Colonic mucosa (tissue), 4 donors: ENCODE measurements at places on chromosomes 6 and 20.

- no peak for DNase-seq
These were observed 153.6 kb upstream of the UST start for GRCh38 chr6:148593130-148593812.

DNA sequence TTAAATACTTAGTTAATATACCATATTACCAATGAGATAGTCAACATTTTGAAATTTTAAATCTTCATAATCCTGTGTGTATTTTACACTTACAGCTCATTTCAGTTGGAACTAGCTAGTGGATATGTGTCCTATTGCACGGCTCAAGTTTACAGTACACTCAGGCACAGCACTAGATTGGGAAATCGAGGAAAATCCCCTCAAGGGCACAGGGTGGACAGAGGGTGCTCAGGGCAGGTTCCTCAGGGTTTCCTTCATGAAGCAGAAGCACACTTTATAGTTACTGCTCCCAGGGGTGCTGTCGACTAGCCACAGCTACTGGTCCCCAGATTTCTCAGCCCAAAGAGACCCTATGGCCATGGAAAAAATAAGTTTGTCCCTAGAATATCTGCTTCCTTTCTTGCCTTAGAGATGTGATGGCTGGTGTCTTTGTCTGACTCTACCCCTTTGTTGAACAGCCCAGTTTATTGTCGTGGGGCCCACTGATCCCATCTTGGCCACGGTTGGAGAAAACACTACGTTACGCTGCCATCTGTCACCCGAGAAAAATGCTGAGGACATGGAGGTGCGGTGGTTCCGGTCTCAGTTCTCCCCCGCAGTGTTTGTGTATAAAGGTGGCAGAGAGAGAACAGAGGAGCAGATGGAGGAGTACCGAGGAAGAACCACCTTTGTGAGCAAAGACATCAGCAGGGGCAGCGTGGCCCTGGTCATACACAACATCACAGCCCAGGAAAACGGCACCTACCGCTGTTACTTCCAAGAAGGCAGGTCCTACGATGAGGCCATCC lies 1.5 kb downstream of the BTN2A1 start:
- no peak for DNase-seq

GRCh38 chr20:853406-853996 lies 20.0 kb downstream of the FAM110A start:
- DNase-seq: no peak

DNA sequence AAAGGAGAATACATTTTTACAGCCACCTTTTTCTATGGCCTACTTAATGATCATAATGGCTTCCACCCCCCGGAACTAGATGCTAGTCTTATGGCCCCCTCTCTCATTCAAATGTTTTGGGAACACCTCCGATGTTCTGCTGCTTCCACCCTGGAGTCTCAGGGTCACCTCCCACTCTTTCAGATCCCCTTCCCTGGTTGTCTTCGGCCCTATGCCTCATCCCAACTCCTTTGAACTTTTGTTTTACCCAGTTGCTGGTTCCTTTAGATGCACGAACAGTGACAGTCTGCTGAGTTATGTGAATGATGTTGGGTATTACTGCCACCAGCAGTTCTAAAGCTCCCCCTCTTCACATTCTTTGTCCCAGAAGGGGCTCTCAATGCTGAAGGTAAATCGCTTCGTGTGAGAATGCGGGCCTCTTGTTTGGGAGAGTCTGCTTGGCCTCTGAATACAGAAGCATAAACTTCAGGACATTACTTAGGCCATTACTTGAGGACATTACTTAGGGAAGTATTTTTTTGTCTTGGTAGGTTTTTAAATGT lies 309.1 kb downstream of the SOX4 start:
- no peak for DNase-seq

DNA sequence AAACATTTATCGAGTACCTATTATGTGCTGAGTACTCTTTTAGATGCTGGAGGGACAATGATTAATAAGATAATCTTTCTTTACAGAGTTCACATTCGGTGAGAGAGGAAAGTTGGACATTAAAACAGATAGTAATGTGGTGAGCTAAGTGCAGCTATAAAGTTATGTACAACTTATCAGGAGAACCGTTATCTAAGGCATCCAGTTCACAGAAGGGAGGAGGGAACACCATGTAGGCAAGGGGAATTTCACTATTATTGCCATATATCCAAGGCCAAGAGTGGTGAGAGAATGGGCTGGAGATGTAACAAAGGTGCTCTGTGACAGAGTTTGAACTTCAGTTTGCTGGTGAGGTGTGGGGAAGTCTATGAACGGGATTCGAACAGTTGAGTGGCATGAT lies 105.8 kb downstream of the CARMIL1 start:
- no peak for DNase-seq

GRCh38 chr6:2175825-2176224 lies 69.6 kb downstream of the GMDS start:
- no peak for DNase-seq

GRCh38 chr20:45887346-45887715 lies at the start of gene SPATA25:
Gene SPATA25, minus strand, starts transcription at chr20:45887622. Its CDS starts 32 bp downstream, at chr20:45887590.
- DNase-seq: no peak

DNA sequence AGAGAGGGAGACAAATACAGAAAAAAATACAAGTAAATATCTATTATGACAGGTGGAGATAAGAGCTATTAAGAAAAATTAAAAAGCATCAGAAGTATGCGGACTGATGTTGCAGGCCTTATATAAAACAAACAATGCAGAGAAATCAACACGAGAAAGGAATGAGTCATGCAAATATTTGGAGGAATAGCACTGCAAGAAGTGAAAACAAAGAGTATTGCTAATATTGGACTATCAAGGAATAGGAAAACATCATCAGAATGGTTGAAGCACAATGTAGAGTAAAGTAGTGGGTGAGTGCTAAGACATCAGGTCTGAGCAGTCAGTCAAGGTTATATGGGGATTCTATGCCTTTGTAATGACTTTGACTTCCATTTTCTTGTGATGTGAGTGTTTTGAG lies 657.5 kb upstream of the GJE1 start:
- no peak for DNase-seq

DNA sequence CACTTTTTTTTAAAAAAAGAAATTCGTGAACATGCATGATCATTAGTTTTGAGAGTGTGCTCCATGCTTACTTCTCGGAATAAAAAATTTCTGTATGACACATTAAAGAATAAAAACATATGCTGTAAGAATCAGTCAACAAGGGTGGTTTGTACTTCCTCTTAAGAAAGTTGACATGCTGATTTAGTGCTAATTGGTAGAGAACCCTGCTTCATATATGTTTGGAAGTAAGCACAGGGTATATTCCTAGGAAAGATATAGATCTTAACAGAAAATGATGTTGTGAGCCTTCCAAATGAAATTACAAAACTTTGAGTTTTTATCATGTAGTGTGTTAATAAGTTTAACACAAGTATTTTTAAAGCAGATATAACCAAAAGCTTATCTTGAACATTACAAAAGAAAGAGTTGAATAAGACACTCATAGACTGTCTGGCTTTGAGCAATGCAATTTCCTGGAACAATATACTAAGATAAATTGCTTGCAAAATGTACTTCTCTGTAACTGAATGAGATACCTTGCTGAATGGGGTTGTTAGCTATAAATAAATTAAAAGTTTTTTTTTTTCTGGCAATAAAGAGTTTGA lies 13.8 kb upstream of the VIP start:
- no peak for DNase-seq

DNA sequence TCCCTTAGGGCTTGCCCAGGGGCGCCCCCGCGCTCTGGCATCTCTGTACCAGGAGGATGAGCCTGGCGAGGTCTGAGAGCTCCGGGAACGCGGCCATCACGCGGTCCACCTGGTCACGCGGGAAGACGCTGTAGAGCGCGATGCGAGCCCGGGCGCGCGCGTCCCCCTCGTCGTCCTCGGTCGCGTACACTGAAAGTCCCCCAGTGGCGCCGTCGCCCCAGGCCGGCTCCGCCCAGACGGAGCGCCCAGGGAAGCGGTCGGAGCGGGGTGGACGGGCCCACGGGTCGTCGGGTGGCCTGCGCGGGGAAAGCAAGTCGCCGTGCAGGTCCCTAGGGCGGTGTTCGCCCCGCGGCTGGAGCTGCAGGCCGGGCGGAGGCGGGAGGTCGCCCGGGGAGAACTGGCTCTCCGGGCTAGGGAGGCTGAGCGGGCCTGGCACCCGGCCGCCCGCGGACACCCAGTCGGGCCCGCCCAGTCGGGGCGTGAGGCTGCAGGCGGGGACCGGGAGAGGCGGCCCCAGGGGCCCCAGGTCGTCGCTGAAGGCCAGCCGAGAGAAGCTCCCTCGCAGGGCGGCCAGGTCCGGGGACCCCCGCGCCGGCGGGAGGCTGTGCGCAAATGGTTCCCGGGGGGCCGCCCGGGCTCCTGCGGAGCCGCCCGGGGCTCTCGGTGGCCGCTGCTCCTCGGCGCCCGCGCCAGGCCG lies 34.0 kb downstream of the ZC3H12D start:
- peak; percentile 57 for DNase-seq

- no peak for DNase-seq
These were observed 1.9 kb downstream of the ABRACL start for GRCh38 chr6:139030228-139030963.

GRCh38 chr6:84447651-84448050 lies 220.2 kb upstream of the CEP162 start:
- no peak for DNase-seq

DNA sequence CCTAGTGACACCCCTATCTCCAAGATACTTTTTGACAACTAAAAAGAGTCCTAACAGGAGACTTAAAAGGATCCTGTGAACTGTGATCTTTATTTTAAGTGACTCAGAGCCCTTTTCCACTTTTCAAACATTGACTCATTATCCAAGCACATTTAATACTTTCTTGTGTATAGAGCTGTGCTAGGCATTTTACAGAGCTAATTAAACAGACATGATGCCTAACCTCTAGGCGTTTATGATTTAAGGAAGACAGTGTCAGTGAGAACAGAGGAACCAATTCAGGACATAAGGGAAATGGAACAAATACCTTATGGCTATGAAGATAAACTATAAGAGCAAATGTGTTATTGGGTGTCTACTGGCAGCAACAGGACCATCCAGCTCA lies 282.6 kb downstream of the TPBG start:
- no peak for DNase-seq

- no peak for DNase-seq
These were observed 144.8 kb downstream of the TTLL2 start for GRCh38 chr6:167469672-167470071.

DNA sequence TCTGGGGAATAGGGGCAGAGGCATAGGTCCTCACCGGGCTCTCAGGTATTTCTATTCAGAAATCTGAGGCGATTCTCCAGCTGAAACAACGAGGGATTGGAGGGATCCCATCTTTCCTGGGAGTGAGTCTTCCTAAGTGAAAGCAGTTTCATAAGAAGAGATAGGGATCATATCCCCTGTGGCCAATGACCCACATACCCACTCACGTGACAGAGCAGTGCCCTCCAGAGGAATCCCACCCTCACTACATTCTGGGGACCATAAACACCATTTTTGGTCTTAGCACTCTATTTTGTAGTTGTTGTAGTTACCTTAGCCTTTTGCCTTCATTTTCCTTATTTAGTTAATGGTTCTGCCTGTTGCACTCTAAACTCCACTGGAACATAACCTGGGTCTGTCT lies 121.1 kb downstream of the GPR63 start:
- no peak for DNase-seq

- no peak for DNase-seq
These were observed 52.3 kb downstream of the SLC22A3 start for GRCh38 chr6:160400446-160400845.

- no peak for DNase-seq
These were observed 57.2 kb downstream of the BCAS4 start for GRCh38 chr20:50852085-50852484.

DNA sequence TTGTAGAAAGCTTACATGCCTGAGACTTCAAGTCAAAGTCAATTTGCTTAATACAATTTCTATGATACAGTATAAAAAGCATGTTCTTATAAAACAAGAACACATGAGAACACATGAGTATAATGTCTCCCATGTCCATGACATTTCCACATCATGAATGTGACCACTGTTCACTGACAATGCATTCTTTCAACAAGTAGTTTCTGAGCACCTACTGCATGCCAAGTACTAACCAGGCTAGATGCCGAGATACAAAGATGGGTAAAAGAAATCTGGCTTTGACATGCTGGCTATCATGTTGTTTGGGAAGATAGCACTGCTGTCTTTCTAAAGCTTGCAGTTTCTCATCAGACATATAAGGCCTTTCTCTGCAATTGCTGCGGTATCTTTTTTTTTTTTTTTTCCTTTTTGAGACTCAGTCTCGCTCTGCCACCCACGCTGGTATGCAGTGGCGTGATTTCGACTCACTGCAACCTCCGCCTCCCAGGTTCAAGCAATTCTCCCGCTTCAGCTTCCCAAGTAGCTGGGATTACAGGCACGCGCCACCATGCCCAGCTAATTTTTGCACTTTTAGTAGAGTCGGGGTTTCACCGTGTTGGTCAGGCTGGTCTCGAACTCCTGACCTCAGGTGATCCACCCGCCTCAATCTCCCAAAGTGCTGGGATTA lies 123.6 kb upstream of the DST start:
- no peak for DNase-seq

GRCh38 chr6:84709121-84709520 lies 55.3 kb downstream of the TBX18 start:
- no peak for DNase-seq

DNA sequence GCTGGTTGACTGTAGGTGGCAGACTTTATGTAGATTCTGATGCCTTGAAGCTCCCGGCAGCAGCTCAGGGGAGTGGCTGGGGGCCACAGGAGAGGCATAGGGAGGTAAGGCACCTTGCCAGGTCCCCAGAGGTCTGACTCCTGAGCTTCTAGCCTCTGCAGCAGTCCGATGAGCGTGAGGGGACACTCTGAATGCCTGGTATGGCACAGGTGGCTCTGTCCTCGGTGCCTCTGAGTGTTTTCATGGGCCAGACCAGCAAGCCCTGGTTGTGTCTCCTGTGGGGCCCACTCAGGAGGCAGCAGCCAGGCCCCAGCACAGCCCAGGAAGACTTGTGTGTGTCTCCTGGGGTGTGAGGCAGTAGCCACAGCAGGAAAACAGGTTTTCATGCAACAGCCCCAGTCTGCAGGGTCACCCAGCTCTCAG lies 39.7 kb upstream of the IRF4 start:
- no peak for DNase-seq

DNA sequence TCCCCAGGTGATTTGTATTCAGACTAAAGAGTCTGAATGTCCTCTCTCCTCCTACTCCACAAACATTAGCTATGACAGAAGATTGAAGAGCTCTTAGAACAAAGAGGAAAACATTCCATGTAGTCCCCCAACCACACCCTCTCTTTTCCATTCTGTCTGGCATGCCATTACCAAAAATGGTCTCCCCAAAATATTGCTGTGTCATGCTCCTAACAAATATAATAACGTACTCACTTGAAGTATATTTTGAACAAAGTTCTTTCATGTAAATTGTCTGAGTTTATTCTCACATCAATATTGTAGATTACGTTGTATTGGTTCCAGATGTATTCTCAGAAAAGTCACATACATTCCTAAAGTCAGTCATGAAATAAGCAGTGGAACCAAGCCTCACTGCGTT lies 467.3 kb upstream of the IRAK1BP1 start:
- no peak for DNase-seq

DNA sequence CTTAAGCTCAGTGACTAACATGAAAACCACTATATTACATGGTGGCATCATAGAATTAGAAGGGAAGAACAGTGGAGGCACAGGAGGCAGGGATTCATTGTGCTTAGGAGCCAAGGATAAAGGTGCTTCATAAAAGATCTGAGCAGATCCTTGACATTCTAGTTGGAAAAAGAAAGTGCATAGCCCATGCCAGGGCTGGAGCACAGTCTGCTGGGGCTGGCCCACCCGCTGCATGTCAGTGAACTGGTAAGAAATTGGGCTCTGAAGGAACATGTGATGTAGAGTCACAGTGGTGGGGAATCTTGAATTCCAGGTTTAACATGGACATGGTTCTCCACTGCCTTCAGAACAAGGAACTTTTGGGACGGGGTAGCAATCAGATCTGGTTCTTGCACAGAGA lies 20.4 kb downstream of the MYLIP start:
- no peak for DNase-seq

GRCh38 chr20:35912881-35913280 lies 41.4 kb downstream of the SCAND1 start:
- no peak for DNase-seq
